Suppressor macrophage treated with lipopolysaccharide for 1 hour (primary cell): ENCODE measurements at places on chromosomes 11 and 22.

- DNase-seq: no peak
Observed at GRCh38 chr11:114553642-114554041, 6.0 kb downstream of the NXPE1 start.

DNA sequence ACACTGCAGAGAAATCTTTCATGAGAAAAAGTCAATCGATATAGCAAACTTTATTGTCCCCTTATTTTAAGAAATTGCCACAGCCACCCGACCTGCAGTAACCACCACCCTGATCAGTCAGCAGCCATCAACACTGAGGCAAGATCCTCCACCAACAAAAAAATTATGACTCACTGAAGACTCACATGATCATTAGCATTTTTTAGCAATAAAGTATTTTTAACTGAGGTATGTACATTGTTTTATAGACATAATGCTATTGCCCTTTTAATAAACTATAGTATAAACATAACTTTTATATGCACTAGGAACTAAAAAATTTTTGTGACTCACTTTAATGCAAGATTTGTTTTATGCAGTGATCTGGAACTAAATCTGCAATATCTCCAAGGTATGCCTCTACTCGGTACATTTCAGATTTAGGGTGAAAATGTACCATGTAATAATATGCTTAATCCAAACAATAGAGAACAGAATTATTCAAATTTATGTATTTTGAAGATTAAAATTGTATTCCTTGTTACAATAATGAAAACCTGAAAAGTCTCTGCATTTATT is 79.2 kb upstream of the CEP126 start:
- no peak for DNase-seq

DNA sequence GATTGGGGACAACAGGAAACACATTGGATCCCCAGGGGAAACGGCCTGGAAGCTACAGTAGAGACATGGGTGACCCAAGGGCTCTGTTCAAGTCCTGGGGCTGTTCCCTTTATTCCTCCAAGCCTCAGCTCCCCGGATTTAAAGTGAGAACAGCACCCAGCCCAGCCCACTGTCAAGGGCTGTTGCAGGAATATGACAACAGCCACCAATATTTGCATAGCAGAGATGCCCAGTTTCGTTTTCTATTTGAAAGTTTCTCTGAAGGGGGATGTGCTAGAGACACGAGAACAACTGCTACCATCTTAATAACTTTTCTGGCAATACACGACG is 81.1 kb upstream of the WNT7B start:
- DNase-seq: peak; percentile 90

DNA sequence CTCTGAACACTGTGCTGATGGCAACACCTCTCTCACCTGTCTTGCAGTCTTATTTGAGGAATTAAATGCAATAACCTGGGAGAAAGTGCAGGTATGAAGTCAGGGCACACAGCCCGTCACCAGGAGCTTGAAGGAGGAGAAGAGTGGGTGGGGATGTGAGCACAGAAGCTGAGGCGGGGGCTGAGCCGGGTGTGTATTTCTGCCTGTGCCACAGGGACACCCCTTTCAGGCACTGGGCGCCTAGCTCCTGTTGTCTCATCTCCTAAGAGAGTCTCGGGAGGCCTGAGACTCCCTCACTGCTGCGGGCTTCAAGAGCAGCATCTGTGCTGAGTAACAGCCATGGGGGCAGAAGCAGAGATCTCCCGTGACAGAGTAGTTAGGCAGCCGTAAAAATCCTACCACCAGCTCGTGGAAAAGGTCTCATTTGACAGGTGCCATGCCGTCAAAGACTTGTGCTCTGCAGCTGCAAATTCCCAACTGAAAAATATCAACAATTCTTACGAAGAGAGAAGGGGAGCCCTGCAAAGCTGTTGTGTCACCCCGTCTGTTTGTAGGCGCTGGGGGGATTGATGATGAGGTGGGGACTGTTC is 26.8 kb downstream of the PARVB start:
- no peak for DNase-seq

- DNase-seq: no peak
Observed at GRCh38 chr22:47940211-47940610, 1177.8 kb downstream of the TBC1D22A start.

GRCh38 chr22:20607157-20607907 is 99.9 kb downstream of the MED15 start:
- no peak for DNase-seq

GRCh38 chr11:68317147-68317785 is 4.9 kb downstream of the LRP5 start:
- DNase-seq: no peak

DNA sequence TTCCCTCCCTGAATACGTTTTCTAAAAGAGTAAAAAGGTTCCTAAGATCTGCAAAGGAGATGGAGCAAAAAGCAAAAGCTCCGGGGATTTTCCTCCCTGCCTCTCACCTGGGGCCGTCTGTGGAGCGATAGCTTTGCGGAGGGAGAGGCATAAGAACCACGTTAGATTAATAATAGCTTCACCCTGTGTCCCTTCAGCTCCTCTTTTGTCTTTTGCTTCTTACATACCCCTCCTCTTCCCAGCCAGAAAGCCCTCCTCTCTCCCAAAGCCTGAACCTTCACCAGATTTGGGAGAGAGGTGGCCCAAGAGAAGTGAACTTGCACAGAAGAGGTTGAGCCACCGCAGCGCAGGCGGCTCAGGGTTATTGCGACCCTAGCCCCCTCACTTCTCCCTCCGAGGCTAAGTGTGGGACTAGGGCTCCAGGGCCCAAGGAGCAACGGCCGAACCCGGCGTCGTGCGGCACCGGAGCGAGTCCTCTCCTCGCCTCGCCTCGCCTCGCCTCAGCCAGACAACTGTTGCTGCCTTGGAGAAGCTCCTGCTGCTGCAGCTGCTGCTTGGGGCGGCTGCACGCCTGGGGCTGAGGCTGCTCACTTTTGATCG is 97.6 kb upstream of the HSD17B12 start:
- no peak for DNase-seq

DNA sequence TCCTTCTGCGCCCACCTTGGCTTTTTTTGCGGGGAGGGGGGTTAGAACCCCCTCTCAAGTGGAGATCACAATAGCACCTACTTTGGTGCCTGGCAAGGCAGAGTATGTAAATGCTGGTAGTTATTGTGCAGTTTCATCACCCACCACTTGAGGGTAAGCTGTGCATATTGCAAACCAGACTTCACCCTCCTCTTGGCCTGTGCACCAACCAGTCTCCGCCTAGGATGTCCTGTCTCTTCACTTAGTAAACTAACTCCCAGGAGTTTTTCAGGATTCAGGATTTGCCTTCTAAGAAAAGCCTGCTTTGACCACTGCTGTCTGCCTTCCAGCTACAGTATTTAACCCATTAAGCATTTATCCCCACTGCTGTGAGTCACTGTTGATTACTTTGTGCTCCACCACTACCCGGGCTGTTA is 2.0 kb upstream of the UBXN1 start:
- DNase-seq: peak; percentile 63
